ENCODE measurements at places on chromosomes 13 and 19. TPM values are rescaled to one million over a fixed set of nuclear protein-coding genes. Genes with fewer than 3 reads are reported as not detected.

Gene LGALS14
- total RNA-seq = not detected

Gene TPP2
- 36.7 TPM for total RNA-seq

Gene NLRP11
- total RNA-seq = 0.86 TPM

Gene PSPN
- 3.4 TPM for total RNA-seq

Gene PALM
- 43.7 TPM for total RNA-seq

Gene SYNGR4
- total RNA-seq = 0.49 TPM

Gene SHISA2
- not detected for total RNA-seq

Gene LRRC25
- 0.12 TPM for total RNA-seq

Gene PLK5
- total RNA-seq = not detected

Gene RFPL4AL1
- not detected for total RNA-seq

Gene SMIM44
- not detected for total RNA-seq

Gene ATP11A
- 80.4 TPM for total RNA-seq

Gene TMEM143
- total RNA-seq = 13.2 TPM

Gene SCEL
- 0.07 TPM for total RNA-seq

Gene TSKS
- 0.76 TPM for total RNA-seq

Gene ATP8A2
- total RNA-seq = not detected

Gene CCNA1
- total RNA-seq = not detected

Gene FFAR1
- total RNA-seq = not detected

Gene ZNF112
- total RNA-seq = 3.6 TPM

Gene GPC5
- not detected for total RNA-seq

Gene ZNF253
- total RNA-seq = not detected

Gene ZNF878
- not detected for total RNA-seq

Gene CDX2
- 12.5 TPM for total RNA-seq

Gene SIGLEC14
- total RNA-seq = not detected

Gene SIAH3
- not detected for total RNA-seq

Gene UBE2L5
- total RNA-seq = 0.15 TPM

Gene PBX4
- total RNA-seq = 11.6 TPM

Gene CNFN
- 13.9 TPM for total RNA-seq

Gene DHDH
- 8.6 TPM for total RNA-seq

Gene TGFBR3L
- 30.9 TPM for total RNA-seq

Gene VSTM2B
- not detected for total RNA-seq

Gene TMEM147
- total RNA-seq = 128 TPM

Gene PLPP2
- total RNA-seq = 128 TPM

Gene ATXN8OS
- total RNA-seq = not detected

Gene ZNF573
- 2.4 TPM for total RNA-seq

Gene IRGC
- not detected for total RNA-seq

Gene DAND5
- total RNA-seq = 0.25 TPM
